ENCODE measurements at places on chromosomes 12 and 14.

GRCh38 chr12:132275110-132275531 lies 54.3 kb downstream of the GALNT9 start:
- DNase-seq: no peak

DNA sequence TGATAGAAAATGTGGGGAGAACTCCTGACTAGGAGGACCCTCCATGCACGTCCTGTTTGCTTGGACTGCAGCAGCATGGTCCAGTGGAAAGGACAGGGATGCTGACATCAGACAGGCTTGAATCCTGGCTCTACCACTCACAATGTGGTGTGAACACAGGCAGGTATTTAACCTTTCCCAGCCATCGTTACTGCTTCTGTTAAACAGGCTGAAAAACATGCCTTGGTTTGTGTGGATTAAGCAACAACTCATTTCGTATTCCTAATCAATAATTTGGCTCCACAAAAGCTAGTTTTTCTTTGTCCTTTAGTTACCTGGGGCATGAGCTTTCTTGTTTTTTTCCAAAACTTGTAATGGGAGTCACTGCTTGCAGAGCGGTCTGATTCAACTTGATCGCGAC lies 41.0 kb downstream of the APPL2 start:
- DNase-seq: no peak

- DNase-seq: peak; percentile 53
Measured at GRCh38 chr12:92470608-92471021, 232.2 kb upstream of the PLEKHG7 start.

- DNase-seq: no peak
Measured at GRCh38 chr12:99111600-99111999, 466.5 kb downstream of the APAF1 start.

All from activated T-cell treated with anti-CD3 and anti-CD28 coated beads for 24 hours (primary cell).